ENCODE measurements at places on chromosomes 5 and 9. TPM values are rescaled to one million over a fixed set of nuclear protein-coding genes. Genes with fewer than 3 reads are reported as not detected.

GRCh38 chr9:8558176-8558575, 758.6 kb upstream of the DMAC1 start:
- H3K4me3 ChIP-seq = no peak overlapping the region
- DNase-seq = no peak
- H3K27ac ChIP-seq = no peak overlapping the region

- no peak for DNase-seq
- H3K4me3 ChIP-seq = no peak overlapping the region
- peaks cover 5% of the 10 kb centered on the region for H3K4me1 ChIP-seq
- H3K36me3 ChIP-seq = peaks cover 4% of the 10 kb centered on the region
- H3K27me3 ChIP-seq = no peaks in the 10 kb centered on the region
Observed at GRCh38 chr5:132267931-132268768, 10.7 kb downstream of the PDLIM4 start.

CCIN gene
- not detected for total RNA-seq

- no peaks in the 10 kb centered on the region for H3K36me3 ChIP-seq
- H3K27me3 ChIP-seq = no peaks in the 10 kb centered on the region
- H3K4me3 ChIP-seq = no peak overlapping the region
Observed at GRCh38 chr9:6788162-6789016, 30.6 kb downstream of the KDM4C start.

Measured in psoas muscle (tissue), 8 donors.